Activated CD4-positive, alpha-beta T cell treated with anti-CD3 and anti-CD28 coated beads, Interleukin-2, Interleukin-4, amounts not matched to agents 100 ng/mL and 50 ng/mL, durations not matched to agents 16 hours and 8 hours (primary cell): ENCODE measurements at places on chromosomes 4 and X.

- no peak for DNase-seq
Measured at GRCh38 chr4:82362565-82362964, 11.2 kb downstream of the HNRNPD start.

- DNase-seq, result no peak
Measured at GRCh38 chrX:135512508-135513129, 7.8 kb upstream of the INTS6L start.

GRCh38 chrX:144219035-144219434 is 335.2 kb downstream of the UBE2NL start:
- no peak for DNase-seq

GRCh38 chr4:128812442-128813235 is 3.1 kb downstream of the JADE1 start:
- DNase-seq, result peak; percentile 37

- DNase-seq, result no peak
Measured at GRCh38 chrX:121191779-121192178, 144.4 kb downstream of the GLUD2 start.
